WTC11 (cell line): ENCODE measurements at places on chromosomes 2 and 18.

DNA sequence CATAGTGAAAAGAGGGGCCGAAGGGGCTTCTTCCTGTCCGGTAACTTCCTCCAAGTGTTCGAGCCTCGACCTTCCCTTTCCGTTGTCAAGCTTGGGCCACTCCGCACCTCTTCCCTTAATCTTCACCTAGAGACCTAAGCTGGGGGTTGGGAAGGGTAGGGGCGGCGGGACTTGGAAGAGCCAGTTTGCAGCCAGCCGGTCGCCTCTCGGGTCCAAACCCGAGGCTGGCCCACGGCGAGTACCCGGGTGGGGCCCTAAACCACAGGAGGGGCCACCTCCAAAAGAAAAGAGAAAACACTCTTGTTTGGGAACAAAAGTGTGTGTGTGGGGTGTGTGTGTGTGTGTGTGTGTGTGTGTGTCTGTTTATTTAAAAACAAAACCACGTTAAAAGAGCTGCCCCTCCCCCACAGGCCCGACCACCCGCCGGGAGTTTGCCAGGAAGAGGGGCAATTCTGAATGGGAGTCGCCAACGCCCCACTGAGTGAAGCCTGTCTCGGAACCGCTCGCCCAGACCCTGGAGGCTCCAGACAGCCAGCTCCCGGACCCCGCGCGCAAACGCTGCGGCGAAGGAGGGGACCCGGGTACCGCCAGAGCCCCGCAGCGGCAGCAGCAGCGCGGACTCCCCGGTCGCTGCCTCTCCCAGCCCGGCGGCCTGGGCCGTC is 488 bp upstream of the RHOB start:
- no peak for DNase-seq

- DNase-seq, result no peak
Measured at GRCh38 chr2:223768179-223768578, 69.2 kb downstream of the AP1S3 start.

GRCh38 chr2:11962707-11963328 is 216.4 kb downstream of the LPIN1 start:
- DNase-seq, result no peak

- no peak for DNase-seq
Measured at GRCh38 chr2:60764736-60765534, 8.9 kb downstream of the PAPOLG start.

DNA sequence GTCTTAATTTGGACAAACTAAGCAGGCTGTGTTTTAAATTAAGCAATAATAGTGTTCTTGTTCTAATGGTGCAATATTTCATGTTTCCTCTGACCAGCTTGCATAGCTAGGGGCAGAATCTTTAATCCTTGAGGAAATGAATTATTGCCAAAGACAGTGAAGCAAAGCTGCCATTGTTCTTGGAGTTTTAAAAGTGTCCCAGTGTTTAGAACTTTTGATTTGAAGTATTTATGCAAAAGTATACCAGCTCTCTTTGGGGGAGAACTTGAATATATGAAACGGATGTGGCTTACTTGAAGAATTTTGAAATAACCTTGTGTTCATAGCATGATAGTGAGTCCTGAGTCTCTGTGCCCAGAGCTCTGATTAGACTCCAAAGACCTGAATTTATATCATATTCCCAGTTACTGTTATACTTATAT is 33.4 kb downstream of the ITGA6 start:
- DNase-seq, result no peak

DNA sequence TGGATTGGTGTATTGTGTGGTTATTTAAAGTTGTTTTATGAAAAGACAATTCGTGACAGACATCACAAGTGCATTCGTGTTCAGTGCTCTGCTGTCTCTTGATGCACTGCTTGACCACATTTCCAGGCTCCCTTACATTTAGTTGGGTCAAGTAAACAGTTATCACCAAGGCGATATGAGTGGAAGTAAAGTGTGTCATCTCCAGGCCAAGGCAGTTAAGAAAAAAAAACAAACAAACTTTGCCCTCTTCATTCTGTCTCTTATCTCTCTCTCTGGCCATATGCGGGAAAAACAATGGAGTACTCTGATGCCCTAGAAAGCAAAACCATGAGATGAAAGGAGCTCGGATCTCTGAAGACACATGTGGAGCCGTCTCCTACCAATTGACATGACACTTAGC is 131.1 kb downstream of the DSEL start:
- DNase-seq, result no peak

DNA sequence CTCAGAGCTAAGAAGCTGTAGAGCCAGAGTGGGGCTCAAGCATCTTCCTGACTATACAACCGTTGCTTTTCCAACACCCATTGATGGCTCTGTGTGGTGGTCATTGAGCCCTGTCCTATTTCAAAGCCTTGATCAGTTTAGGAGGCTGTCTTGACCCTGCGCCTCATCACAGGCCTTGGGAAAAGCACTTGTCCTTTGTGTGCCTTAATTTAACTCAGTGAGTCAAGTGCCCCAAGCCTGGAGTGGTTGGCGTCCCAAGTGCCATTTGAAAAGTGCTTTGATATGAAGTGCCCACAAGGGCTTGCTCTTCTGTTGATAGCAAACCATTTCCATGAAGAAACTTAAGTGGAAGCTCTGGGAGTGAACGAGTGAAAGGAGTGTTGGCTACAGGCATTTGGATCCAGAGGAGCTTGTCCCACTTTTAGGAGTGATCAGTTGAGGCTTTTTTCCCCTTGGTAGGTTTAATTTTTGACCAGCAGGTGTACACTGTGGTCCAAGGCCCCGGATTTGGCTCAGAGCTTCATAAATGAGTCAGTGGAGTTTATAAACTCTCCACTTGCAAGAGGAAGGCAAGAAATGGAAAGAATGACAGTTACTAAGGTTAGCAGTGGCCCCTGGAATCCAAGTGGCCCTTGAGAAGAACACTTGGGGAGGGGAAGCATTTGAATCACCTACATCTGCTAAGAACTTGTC is 50.3 kb downstream of the ACTR2 start:
- no peak for DNase-seq

GRCh38 chr2:173457366-173457765 is 102.7 kb downstream of the CDCA7 start:
- DNase-seq, result no peak

DNA sequence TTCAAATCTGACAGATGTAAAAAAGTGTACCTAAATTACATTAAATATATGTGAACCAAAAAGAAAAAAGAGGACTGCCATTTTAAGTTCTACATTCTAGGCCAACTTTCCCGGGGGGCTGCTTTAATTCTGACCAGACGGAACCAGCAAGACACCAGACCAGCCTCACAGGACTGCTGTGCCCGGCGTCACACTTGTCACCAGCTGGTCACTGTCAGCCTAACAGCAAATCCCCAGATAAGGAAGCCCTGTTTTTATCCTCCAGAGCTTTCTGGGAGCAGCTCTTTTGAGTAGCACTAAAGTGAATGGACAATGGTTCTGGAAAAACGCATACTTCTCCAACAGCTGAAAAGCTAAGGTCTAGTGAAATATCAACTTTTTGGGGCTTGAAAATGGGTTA is 35.6 kb downstream of the CYB5A start:
- no peak for DNase-seq

- no peak for DNase-seq
Measured at GRCh38 chr2:178386986-178387597, 63.9 kb downstream of the PRKRA start.

- peak; percentile 45 for DNase-seq
Measured at GRCh38 chr18:13500227-13500865, 226.0 kb downstream of the FAM210A start.

DNA sequence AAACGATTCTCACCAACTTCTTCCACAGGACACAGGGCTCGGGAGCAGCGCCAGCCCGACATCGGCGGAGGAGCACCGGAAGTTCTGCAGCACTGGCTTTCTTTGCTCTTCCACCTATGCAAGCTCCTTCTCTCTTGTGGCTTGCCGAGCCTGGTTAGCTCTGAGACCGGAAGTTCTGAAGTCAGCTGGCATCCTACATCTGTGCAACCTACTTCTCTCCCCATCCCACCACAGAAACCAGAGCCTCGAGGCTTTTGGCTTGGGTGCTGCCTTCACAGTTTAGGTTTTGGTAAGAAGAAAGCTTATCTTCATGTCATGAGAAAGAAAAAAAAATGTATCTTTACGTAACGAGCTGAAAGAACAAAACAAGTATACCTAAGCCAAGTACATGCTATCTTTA is 111.7 kb downstream of the ANKRD44 start:
- no peak for DNase-seq

DNA sequence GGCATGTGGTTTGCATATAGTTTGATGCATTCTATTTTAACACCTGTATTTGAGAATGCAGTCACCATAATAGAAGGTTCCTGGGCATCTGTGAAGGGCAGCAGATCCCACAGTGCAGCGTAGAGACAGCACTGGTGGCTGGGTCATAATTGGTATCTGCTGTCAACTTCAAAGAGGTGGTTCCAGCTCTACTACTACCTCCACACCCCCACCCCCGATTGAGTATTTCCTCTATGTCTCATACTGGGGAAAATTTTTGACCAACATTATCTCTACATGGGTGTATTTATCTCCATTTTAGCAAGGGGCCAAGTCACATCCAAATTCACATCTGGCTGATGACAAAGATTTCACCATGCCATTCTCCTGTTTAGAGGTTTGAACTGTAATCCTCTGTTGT is 43.0 kb downstream of the TRPM8 start:
- DNase-seq, result no peak

GRCh38 chr2:105756435-105756834 is 11.7 kb downstream of the NCK2 start:
- no peak for DNase-seq

DNA sequence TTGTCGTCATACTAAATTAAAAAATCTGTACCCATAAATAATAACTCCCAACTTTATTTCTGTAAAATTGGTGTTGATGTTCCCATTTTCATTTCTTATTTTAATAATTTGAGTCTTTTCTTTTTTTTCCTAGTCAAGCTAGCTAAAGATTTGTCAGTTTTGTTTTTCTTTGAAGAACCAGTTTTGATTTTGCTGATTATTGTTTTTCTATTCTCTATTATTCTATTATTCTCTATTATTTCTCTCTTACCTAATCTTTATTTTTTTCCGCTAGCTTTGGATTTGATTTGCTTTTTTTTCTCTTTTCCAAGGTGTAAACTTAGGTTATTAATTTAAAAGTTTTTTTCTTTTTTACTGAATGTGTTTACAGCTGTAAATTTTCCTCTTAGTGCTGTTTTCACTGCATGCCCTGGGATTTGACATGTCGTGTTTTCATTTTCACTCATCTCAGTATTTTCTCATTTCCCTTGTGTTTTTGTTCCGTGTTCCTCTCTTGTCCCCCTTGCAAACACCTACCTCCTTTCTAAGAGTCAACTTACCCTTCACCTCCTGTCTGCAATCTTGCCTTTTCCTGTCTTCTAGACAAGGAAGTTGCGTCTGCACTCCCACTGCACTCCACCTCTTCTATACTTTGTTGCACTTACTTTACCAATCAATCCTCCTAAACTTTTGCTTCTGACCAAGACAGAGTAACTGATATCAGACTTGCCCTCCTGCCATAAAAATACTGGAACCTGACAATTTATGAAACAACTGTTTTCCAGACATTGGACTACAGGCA is 18.8 kb downstream of the PSMG2 start:
- DNase-seq, result no peak

GRCh38 chr2:18849841-18850578 is 260.6 kb upstream of the NT5C1B start:
- no peak for DNase-seq
